ENCODE measurements at places on chromosomes 13 and 19. TPM values are rescaled to one million over a fixed set of nuclear protein-coding genes. Genes with fewer than 3 reads are reported as not detected.
A peak's percentile ranks its signal among the peaks of the same experiment; 100 is the strongest.

GRCh38 chr13:91965511-91965910 lies 567.1 kb downstream of the GPC5 start:
- no peak for DNase-seq

DNA sequence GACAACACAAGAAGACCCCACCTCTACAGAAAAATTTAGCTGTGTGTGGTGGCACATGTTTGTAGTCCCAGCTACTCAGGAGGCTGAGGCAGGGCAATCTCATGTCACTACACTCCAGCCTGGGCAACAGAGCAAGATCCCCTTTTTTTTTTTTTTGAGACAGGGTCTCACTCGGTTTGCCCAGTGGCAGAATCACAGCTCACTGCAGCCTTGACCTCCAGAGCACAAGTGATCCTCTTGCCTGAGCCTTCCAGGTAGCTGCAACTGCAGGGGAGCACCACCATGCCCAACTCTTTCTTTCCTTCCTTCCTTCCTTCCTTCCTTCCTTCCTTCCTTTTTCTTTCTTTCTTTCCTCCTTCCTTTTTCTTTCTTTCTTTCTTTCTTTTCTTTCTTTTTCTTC lies 4.2 kb upstream of the CLEC4G start:
- DNase-seq, result no peak

DNA sequence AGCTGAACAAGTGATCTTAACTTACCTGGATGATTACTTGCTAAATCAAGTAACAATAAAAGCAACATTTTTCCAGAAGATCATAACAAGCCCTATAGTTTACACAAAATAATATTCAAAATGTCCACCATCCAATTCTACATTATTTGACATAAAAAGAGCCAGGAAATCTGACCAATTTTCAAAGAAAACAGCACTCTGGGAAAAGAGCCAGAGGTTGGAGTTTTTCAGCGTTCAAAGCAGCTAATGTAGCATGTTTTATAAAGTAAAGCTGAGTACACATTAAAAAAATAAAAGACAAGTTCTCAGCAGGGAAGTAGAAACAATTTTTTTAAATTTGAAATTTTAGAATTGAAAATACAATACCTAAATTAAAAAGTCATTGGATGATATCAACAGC lies 62.6 kb downstream of the UFM1 start:
- DNase-seq, result no peak

GRCh38 chr13:111330066-111330610 lies 9.7 kb downstream of the TEX29 start:
- no peak for DNase-seq

DNA sequence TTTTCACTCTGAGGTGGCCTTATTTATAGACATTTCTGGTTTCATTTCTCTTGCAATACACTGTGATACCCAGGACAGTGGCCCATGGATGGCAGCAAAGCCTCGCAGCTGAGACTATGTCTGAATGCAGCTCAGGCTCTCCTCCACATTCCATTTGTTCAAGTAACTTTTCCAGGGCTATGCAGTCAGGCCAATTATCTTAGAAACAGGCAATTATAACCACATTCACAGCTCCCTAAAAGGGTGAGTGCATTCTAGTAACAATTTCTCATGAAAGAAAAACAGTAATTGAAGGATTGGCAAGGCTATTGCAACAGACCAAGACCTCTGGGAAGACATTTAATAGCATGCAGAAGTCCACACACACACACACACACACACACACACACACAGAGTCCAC lies 264.0 kb downstream of the TBC1D4 start:
- DNase-seq, result no peak

DNA sequence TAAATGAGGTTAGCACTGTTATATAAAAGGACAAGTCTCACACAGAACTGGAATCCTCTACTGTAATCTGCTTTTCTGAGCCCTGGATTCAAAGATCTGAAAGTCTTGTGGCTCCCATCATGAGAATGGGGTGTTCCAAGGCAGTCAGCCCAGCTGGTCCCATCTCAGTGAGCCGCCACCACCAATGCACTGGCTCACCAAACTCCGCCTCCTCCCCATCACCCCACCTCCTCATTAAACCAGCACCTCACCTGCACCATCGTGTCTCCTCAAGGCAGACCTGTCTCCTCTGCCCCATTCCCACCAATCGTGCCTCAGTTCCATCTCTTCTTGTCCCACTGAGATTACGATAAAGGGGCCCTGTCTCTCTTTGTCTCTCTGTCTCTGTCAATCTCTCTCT lies 166.7 kb downstream of the USP12 start:
- no peak for DNase-seq

- no peak for DNase-seq
Observed at GRCh38 chr13:113586661-113587479, 2.3 kb downstream of the TFDP1 start.

DNA sequence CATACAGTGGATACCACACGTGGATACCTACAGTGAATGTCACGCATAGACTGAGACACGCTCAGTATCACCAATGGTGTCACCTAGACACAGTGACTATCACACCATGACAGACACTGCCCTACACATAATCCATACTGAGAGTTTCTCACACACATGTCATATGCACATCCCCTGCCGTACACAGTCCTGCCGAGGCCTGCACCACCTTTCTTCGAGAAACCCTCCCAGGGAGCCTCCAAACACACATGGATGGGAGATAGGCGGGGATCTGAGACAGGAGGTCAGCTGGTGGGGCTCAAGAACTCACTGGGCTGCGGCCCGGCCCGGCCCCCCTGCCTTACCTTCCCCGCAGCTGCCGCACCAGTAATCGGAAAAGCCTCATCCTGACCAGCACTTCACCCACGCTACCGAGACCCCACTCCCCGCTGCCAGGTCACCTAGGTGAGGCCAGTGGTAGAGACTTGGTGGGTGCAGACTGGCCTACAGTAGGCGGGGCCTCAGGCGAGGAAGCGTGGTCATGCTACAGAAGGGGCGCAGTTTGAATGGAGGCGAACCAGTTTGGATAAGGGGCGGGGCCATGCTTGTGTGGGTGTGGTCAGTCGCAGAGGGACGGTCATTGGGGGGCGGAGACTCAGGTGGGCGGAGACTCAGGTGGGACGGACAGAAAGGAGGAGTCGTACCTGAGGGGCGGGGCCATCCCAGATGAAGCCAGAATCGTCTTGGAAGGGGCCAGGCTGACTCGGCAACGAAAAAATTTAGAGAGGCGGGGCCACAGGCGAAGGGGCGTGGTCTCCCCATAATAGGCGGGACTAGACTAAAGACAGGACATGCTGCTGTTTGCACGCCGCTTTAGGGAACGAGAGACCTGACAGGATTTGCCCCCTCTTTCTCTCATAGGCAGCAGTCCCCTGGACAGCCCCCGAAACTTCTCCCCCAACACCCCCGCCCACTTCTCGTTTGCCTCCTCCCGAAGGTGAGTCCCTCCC lies 2.1 kb downstream of the MAST1 start:
- no peak for DNase-seq

DNA sequence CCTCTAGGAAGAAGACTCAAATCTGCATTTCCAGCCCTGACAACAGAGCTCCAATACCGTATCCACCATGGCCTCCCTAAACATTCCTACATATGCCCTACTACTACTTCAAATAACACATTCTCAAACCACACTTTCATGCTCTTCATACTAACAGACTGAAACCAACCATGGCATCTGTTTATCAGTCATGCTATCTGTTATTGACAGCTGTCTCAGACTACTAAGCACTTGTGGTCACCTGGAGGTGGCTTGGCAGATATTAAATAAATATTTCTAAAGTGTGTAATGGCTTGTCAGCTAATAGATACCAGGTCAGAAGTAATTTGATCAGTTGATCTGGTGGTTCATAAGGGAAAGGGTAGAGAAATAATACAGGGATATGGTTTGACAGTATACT lies 489.1 kb downstream of the DIAPH3 start:
- no peak for DNase-seq

DNA sequence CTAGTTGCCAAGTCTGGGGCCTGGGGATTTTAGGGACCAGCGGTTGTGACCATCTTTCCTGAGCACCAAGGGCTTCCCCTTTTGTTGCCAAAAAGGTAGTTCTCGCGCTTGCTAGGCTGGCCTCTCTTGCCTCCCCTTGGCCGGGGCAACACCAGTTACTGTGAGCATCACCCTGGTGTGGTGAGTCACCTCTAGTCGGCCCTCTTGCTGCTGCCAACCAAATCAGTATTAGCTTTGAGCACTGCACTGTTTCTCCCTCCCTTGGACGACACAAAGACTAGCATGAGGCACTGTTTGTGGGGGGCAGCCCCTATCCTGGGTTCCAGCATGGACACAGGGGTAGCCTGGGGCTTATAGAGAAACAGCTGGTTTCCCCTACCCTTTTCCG lies 6.9 kb downstream of the SYDE1 start:
- no peak for DNase-seq

- no peak for DNase-seq
Observed at GRCh38 chr13:95191821-95192563, 109.3 kb downstream of the ABCC4 start.

DNA sequence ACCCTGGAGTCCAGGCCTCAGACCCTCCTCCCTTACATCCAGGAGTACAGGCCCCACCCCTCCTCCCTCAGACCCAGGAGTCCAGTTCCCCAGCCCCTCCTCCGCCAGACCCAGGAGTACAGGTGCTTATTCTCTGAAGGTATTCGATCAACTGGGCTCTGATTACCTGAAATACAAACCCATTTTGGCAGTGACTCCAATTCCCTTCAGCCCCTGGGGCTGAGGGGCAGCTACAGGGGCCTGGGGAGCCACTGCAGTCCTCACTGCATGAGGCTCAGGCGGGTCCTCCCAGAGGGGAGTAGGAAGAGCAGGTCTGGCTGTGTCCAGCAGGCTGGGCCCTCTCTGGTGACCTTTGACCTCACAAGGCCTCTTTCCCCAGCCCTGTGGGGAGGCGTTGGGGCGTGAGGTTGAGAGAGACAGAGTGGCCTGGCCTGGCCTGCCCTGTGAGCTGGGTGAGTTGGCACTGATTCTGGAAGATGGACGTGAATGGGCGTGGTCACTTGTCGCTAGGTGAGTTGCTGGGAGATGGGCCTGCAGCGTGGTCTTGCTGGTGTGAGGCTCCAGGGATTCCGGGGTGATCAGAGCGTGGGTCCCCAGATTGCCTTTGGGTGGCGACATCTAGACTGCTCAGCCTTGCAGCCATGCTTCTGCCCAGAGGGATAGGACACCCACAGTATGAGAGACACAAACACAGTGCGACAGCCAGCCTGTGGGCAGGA lies 3.1 kb downstream of the BCAT2 start:
- DNase-seq, result no peak

- no peak for DNase-seq
Observed at GRCh38 chr13:44174769-44175425, 198.7 kb upstream of the SERP2 start.

GRCh38 chr19:31402529-31403316 lies 53.5 kb upstream of the TSHZ3 start:
- DNase-seq, result no peak

GRCh38 chr13:49859560-49859959 lies 67.1 kb upstream of the KPNA3 start:
- DNase-seq, result no peak

GRCh38 chr13:47126432-47126831 lies 229.6 kb upstream of the HTR2A start:
- DNase-seq, result no peak

GRCh38 chr13:106626473-106626872 lies 58.5 kb upstream of the ARGLU1 start:
- DNase-seq, result no peak

GRCh38 chr13:73106513-73107178 lies 47.8 kb downstream of the KLF5 start:
- DNase-seq, result no peak

- no peak for DNase-seq
Observed at GRCh38 chr13:35475212-35475959, 1.1 kb downstream of the MAB21L1 start.

DNA sequence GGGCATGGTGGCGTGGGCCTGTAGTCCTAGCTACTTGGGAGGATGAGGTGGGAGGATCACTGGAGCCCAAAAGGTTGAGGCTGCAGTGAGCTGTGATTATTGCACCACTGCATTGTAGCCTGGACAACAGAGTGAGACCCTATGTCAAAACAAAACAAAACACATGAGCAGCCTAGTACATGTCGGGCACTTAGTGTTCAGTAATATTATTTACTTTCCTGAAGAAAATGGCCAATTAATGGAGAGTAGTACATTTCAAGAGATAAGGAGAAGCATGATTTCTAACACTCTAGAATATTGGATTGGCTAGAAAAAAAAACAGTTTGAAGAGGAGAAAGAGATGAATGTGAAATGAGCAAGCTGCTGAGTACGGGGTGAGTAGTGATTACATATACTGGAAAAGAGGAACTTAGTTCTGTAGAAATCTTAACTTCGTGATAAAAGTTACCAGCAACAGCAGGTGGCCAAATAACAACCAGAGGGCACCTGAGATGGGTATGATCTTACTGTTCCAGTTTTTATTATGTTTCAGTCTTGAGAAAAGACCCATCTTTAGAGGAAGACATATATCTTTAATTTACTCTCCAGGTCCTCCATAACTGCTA lies 36.2 kb downstream of the SPATA13 start:
- no peak for DNase-seq

- DNase-seq, result no peak
Observed at GRCh38 chr13:79385694-79386093, 20.4 kb downstream of the RBM26 start.

- DNase-seq, result peak; percentile 74
Observed at GRCh38 chr13:52455677-52456041, 381 bp downstream of the CKAP2 start.

DNA sequence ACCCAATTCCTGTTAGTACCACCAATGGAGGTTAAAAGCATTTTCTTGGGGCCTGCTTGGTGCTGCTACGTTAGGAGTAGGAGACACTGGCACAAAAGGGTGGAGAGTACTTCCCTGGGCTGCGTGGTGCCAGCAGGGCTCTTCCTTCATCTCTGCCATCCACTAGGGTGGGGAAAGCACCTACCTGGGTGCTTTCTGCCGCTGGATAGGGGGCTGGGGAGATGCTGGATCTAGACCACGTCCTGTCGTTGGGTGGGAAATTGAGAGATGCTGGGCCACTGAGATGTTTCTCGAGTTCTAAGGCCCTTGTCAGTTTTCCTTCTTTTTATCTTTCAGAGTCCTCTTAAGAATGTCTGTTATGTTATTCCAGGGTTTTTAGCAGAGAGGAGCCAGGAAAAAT lies 6.7 kb upstream of the FCGBP start:
- peak; percentile 42 for DNase-seq

GRCh38 chr19:28984315-28984714 lies 228.6 kb downstream of the UQCRFS1 start:
- no peak for DNase-seq

DNA sequence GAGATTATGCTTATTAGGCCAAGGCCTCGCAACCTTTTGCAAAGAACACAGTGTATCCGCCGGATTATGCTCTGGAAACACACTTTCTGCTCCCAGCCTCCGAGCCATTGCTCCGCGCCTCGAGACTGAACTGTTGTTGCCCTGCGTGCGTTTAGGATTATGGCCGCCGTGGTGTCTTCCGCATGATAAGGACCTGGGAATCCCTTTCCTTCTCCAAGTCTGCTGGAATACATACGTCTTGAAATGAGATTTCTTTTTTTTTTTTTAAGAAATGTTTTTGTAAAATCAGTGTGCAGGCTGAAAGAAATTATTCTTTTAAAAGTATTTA lies 89.8 kb upstream of the SOX1 start:
- no peak for DNase-seq

The NRTN gene
- polyA plus RNA-seq, result 0.42 TPM

The IFNL1 gene
- not detected for polyA plus RNA-seq

The ZNF470 gene
- polyA plus RNA-seq, result 2.7 TPM

The BCL3 gene
- polyA plus RNA-seq, result 15.0 TPM

The NKPD1 gene
- 0.61 TPM for polyA plus RNA-seq

The METTL21C gene
- not detected for polyA plus RNA-seq

The HNRNPA1L2 gene
- polyA plus RNA-seq, result 3.8 TPM

The LDLR gene
- 4.4 TPM for polyA plus RNA-seq

The RABAC1 gene
- polyA plus RNA-seq, result 198 TPM

The TNFRSF19 gene
- polyA plus RNA-seq, result 0.27 TPM

The CABP5 gene
- not detected for polyA plus RNA-seq

The ZNF320 gene
- 2.8 TPM for polyA plus RNA-seq

The IGFL3 gene
- not detected for polyA plus RNA-seq

The CASP14 gene
- polyA plus RNA-seq, result not detected

The FFAR1 gene
- polyA plus RNA-seq, result not detected

All from CD4-positive, alpha-beta memory T cell (primary cell).